Hematopoietic multipotent progenitor cell treated with erythropoietin and hydrocortisone succinate and interleukin-3 and kit ligand, for 17 days (in vitro differentiated cells): ENCODE measurements at places on chromosomes 5 and 9.

GRCh38 chr5:91307048-91307447 lies 76.1 kb downstream of the ARRDC3 start:
- DNase-seq: no peak

DNA sequence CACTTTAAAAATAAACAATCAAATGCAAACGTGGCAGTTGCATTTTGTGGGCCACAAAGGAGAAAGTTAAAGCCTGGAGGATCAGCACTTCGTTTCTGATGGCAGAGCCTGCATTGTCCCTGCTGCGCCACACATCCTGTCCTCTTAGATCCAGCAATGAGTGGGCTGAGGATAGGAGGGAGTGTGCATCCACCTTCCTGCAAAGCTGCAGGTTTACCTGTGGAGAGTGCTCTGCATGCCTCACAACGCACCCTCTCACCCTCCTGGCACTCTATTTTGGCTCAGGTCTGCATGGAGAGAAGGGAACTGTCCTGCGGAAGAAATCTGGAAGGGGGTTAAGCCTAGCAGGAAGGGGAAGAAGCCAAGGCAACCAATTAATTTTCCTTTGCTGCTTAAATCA lies 212.2 kb upstream of the SLC24A2 start:
- DNase-seq: no peak

DNA sequence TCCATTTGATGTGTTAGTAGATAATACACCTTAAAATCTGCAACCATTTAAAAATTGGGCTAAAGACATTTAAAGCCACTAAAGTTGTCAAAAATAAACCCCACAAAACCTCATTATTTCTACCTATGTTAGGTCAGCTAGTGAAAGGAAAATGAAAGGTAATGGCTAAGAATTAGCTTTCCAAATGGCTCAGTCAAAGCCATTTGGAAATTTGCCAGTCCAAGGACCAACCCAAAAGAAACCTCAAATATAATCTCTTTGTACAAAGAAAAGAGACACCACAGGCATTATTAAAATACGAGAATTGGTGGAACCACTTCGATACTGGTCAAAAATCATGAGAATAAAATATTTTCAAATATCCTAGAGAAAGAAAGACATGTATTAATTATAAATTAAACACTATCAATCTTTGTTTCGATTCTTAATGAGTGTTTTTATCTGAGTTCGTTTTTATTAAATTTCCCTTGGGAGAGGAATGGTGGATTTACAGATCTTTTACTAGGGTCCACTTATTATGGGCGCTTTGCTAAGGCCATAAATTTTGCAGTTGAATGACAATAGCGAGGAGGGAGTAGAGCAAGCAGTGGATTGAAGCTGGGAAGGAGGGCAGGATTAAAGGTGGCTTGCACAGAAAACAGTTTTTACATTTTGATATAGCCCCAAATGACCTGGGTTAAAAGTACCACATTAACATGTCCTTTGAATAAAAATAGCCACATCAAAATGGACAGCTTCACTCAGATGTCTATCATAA lies 116.8 kb upstream of the SHB start:
- no peak for DNase-seq

DNA sequence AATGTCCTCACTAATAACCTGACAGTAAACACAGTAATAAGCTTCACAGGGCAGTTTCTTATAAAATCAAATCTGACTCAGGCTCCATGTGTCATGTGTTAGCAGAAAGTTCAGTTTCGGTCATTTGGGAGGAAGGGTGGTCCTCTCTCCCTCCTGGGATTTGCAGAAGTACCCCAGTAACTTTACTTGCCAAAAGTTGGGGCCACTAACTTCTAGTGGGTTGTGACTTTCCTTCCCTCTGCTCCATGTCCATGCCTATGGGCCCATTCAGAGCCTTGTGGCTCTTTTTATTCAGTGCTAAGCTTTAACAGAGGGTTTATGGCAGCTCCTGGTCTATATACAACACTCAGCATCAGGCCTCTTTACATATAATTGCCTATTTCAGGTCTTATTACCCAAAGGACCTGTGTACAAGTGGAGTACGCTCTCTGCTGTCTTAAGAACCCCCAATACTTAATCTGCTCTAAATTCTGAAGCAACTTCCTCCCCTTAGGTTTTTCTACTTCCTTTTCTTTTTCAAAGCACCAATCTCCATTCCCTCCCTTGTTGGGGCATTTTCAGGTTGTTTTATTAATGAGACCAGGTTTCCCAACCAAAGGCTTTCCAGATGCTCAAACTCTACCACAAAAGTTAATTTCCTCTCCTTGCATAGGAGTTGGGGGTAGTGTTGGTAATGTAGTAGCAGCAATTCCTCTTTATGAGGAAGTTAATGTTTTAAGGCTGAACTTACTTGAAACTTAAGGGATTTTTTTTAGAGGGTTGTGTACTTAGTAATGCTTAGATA lies 107.7 kb downstream of the CCDC192 start:
- no peak for DNase-seq

DNA sequence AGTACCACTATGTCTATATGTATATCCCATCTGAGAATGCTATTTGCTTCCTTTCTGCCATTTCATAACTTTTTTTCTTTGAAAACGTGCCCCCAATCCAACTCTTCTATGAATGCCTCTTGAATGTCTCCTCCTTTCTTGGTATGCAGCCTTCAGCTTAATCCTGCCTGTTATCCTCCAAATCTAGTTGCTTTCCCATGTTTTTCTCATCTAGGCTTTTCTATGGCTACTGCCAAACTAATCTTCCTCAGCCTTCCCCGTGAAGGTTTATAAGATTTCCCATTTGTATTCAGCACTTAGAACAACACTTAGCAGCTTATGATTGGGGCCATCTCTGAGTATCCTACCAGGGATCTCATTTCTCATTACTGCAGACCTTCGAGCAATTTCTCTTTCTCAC lies 2.5 kb downstream of the TGFBR1 start:
- DNase-seq: no peak

GRCh38 chr9:115517335-115518075 lies 399.5 kb upstream of the TNC start:
- DNase-seq: no peak

- DNase-seq: no peak
Observed at GRCh38 chr5:6496207-6496584, 47.5 kb downstream of the UBE2QL1 start.

DNA sequence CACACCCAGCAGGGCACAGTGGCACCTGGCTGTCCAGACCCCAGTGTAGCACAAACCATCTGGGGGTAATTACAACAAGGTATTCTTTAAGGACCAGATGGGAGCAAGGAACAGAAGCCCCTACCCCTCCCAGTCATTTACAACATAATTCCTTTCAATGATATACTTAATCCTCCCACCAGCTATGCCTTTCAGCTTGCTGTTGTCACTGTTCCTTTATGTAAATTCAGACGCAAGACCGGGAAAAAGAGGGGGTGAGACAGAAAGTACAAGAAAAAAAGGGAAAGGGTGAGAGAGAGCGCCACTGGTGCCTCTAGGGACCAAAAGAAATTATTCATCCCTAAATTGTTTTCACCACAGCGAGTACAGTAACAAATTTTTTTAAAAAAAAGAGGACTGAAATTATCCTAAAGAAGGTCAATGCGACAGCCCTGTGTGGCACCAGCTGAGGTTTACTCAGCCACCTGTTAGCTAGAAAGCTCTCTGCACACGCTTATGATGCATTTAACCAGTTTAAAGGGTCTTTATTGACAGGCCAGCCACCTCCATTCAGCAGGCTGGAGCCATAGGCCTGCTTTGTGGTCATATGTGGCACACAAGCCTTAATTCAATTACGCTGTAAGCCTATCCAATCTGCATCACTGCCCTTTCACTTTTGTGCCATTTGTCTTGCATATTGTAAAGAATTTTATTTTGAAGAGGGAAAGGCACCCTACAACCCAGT lies 210.2 kb upstream of the ISL1 start:
- no peak for DNase-seq

- no peak for DNase-seq
Observed at GRCh38 chr5:19615661-19616060, 372.3 kb downstream of the CDH18 start.

DNA sequence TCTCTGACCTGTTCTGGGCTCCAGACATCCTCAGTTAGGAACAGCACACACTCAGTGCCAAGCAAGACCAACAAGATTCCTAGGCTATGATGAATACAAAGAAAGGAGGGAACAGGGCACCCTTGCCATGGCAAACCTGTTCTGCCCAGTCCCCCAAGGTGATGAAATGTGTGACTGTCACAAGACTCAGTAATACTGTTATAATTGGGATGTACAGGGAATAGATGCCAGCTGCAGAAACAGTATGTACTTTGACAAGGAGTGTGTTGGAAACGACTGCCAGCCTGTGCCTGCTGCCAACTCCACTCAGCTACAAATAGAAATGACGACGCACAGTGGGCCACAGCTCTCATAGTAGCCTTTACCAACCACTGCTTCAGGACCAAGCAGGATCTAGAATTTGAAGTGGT lies 453.0 kb downstream of the EFNA5 start:
- no peak for DNase-seq

- DNase-seq: no peak
Observed at GRCh38 chr5:125746917-125747316, 676.3 kb upstream of the GRAMD2B start.

DNA sequence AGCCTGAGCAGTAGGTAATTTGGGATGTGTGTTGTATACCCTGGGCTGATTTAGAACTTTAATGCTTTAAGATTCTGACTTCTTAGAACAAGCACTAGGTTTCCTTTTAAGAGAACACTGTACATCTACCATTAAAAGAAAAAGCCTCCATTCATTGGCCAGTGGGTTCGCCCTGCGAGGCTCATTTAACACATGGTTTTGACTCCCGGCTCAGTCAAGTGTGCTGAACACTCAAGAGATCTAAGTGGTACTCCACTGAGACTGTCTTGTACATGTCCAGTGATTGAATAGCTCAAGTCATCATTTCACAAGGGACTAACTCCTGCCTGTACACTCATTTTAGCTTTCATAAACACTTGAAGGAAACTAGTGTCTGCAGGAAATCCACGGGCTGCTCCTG lies 3.9 kb downstream of the FUBP3 start:
- no peak for DNase-seq

DNA sequence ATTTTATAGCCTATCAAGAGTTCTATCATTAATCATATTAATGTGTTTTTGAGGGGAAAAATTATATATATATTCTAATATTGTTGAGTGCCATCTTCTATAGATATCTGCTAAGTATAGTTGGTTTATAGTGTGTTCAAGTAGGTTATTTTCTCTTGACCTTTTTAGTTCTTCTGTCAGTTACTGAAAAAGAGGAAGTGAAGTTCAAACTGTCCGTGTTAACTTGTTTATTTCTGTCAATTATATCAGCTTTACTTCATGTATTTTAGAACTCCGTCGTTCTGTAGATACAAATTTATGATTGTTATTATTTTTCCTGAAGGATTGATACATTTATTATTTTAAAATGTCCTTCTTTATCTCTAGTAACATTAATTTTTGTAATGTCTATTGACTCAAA lies 1209.1 kb downstream of the CDH12 start:
- no peak for DNase-seq

DNA sequence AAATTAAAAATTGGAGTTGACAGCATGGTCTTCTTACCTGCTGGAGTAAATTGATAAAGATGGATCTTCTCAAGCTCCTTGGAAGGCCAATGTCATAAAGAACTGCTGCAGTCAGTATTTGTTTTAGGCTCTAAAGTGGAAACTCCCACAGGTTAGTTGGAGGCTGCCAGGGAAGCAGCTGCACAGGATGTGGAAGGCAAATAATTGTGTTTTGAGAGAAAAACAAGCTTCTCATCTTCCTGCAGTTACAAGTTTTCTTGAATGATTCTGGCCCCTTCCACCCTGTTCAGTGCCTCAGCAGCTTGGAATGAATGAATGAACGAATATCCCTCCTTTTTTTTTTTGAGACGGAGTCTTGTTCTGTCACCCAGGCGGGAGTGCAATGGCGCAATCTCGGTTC lies 13.9 kb downstream of the MROH2B start:
- no peak for DNase-seq

DNA sequence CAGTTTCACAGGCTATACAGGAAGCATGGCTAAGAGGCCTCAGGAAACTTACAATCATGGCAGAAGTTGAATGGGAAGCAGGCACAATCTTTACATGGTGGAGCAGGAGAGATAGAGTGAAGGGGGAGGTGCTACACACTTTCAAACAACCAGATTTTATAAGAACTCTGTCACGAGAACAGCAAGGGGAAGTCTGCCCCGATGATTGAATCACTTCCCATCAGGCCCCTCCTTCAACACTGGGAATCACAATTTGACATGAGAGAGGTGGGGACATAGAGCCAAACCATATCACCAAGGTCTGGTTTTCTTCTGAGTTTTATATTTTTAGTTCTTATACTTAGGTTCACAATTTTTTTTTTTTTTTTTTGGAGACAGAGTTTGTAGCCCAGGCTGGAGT lies 16.1 kb downstream of the ZCCHC9 start:
- DNase-seq: no peak

- no peak for DNase-seq
Observed at GRCh38 chr9:136688274-136689107, 1.2 kb upstream of the AGPAT2 start.

DNA sequence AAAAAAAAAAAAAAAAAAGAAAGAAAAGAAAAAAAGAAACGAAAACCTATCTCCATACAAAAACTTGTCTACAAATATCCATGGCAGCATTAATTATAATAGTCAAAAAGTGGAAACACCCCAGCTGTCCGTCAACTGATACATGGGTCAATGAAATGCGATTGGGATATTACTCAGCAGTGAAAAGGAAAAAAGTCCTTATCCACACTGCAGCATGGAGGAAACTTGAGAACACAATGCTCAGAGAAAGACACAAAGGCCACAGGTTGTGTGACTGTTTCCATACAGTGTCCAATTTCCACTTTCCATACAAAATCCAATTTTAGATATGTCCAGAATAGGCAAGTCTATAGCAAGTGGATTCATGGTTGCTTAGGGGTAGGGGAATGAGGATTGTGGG lies 24.3 kb upstream of the NCS1 start:
- no peak for DNase-seq

DNA sequence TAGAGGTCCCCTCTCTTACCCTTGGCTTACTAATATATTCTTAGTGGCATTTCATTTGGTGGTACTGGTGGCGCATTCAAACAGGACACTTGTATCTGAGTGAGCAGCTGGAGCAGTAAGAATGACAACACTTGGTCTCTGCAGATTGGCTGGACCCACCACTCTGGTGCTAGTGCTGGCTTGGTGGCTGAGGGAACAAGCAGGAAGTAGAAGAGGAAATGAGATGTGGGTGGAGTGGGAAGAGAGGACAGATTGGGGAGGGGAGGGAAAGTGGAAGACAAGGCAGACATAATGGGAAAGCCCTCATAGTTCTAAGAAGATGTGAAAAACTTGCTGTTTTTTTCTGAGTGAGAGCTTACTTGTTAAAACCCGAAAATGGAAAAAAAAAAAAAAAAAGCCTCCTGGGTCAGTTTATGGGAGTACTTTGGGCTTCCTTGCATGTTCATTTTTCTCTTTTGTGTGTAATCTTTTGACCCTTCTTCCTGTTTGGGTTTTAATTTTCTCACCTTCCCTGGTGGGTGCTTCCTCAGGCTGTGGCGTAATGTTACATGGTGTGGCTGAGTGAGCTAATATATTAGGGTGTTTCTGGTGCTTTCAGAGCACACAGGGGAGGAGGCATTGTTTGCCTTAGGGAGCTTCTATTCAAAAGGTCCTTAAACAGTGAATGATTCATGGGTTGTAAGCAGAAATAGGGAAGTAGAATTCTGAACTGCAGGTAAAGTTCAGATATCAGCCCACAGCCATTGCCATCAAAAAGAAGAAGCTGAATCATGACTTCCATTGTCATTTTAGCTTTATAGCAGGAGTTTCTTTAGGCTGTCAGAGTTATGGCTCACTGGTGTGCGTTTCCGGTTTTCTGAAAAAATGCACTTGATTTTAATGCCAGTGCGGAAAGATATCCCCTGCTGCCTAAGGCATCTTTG lies 52.3 kb downstream of the TLE4 start:
- DNase-seq: no peak

GRCh38 chr9:129182625-129183494 lies 4.8 kb upstream of the IER5L start:
- no peak for DNase-seq
